NCI-H1105 treated with DMSO at 0.1 percent for 48 hours (cell line): ENCODE measurements at places on chromosomes 6 and 20.

DNA sequence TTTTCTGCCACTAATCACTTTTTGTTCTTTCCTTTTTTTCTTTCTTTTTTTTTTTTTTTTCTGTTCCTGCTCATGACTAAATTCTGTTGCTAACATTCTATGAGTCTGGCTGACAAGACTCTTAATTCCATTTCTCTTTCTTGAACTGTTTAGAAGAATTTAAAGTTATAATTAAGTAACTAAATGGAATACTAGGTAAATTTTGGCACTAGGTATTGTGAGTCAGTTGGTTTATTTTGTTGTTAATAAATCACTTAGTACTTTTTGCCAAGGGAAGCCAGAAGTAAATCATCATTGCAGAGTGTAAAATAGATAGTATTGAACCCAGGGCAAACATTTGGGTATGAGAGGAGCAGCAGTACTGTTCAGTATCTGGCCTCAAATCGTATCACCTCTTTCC is 42.0 kb upstream of the PRDM1 start:
- DNase-seq = no peak

GRCh38 chr20:22403632-22404361 is 180.6 kb downstream of the FOXA2 start:
- DNase-seq = peak; percentile 37

DNA sequence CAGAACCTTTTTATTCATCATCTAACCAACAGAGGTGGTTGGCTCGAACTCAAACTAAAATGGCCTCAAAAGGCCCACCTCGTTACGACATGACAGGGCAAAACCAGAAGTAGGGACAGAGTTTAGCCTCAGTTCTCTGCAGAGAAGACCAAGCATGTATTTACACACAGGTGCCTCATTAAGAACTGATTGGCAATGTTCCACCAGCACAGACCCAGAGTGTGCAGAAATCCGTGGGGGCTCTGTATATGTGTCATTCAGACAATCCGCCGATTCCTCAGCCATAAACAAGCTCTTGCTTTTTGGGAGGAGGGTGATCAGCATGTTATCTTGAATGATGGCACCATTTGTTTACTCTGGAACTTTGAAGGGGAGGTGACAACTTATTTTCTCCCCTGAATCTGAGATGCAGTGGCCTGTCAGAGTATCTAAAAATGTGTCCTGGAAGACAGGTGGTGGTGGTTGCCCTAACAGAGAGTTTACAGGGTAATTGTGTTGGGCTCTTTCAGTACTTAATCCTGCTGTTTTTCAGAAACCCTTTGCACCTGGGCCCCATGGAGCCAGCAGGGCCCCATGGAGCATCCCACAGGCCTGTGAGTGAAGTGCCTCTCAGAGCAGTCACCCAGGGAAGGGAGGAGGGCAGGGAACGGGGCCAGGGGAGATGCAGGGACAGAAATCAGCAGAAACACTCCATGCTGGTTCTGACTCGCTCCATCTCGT is 29.1 kb upstream of the C20orf203 start:
- peak; percentile 92 for DNase-seq

GRCh38 chr20:56574531-56575142 is 41.6 kb downstream of the FAM209B start:
- no peak for DNase-seq

DNA sequence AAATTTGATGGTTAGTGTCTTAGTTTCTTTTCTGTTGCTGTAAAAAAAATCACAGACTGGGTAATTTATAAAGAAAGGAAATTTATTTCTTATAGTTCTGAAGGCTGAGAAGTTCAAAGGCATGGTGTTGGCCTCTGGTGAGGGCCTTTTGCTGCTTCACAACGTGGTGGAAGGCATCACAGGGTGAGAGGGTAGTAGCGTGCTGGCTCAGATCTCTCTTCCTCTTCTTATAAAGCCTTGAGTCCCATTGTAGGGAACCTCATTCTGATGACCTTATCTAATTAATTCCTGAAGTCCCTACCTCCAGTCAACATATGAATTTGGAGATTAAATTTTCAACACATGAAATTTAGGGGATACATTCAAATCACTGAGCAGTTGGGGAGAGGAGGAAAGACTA is 62.0 kb downstream of the ARID1B start:
- DNase-seq = no peak

- no peak for DNase-seq
These were observed 63.4 kb downstream of the WDR27 start for GRCh38 chr6:169638388-169638787.

- DNase-seq = no peak
These were observed 3.1 kb downstream of the MMP9 start for GRCh38 chr20:46011631-46012482.

DNA sequence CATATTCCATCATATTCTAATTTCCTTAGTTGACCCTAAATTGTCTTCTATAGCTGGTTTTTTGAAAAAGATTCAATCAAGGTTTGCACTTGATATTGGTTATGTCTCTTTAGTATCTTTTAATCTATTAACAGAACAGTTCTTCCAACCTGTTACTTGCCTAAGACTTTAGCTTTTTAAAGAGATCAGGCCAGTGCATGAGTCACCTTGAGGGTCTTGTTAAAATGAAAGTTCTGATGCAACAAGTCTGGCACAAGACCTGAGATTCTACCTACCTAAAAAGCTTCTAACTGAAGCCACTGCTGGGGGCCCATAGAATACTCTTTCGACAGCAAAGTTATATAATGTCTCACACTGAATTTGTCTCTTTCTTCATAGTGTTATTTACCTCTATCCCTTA is 3.2 kb downstream of the USP45 start:
- no peak for DNase-seq

- peak; percentile 69 for DNase-seq
These were observed 314.0 kb upstream of the RSPO3 start for GRCh38 chr6:126804332-126805064.

GRCh38 chr6:128246472-128247260 is 273.7 kb downstream of the PTPRK start:
- no peak for DNase-seq

GRCh38 chr20:4832469-4832868 is 110.8 kb downstream of the PRND start:
- no peak for DNase-seq

GRCh38 chr6:78025502-78025901 is 372.7 kb downstream of the MEI4 start:
- DNase-seq = no peak

DNA sequence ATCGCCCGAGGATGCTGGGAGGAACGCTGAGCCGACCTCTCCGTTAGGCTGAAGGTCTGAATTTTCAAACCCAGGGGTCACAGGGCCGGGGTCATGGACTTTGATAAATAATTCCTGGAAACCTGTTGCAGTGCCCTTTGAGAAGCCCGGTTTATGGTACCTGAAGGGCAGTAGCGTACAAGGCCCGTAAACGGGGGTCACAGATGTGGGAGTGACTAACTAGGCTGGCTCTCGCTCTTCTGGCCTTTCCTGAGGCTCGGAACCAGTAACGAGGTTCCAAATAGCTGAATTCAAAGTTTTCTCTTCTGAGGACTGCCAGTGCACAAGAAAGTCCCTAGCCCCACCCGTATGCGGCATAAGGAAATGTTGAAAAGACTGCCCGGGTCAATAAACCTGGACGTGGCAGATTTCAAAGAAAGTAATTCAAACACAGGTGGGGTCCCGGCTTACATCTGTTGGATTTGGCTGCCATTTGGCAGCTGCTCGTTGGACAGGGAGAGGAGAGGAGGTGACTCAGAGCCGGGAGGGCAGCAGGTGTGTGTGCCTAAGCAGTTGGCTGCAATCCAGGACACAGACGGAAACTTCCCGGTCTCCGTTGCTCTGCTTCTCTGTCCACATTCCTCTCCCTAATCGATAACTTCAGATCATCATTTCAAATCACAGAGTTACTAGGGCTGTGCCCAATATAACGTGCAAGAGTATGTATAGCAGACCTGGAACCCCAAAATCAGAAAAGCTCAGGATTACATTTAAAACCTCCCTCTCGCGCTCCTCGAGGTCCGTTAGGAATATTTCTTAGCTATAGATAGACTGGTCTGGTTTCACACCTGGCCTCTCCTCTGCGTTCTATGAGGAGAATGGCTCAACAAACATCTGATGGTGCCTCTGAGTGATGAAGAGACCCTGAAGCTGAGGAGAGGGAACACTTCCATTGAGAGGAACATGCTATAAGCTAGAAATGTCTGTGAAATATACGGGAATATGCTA is 765 bp upstream of the GMDS start:
- DNase-seq = peak; percentile 93

DNA sequence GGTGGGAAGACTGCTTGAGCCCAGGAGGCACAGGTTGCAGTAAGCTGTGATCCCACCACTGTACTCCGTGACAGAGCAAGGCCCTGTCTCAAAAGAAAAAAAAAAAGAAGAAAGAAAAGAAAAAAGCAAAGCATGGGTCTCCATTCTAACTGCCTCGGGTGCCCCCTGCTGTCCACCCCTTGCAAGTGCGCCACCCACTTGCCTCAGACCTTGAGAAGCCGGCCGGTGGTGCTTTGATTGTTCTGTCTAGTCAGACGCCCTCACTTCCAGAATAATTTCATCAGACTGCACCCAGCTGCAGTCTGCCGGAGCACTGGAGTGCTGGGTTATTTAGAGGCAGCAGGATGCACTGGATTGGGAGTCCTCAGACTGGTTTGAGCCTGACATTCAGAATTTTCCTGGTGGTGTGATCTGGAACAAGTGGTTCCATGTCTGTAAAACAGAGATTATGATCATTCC is 17.6 kb upstream of the TM9SF4 start:
- DNase-seq = peak; percentile 76

DNA sequence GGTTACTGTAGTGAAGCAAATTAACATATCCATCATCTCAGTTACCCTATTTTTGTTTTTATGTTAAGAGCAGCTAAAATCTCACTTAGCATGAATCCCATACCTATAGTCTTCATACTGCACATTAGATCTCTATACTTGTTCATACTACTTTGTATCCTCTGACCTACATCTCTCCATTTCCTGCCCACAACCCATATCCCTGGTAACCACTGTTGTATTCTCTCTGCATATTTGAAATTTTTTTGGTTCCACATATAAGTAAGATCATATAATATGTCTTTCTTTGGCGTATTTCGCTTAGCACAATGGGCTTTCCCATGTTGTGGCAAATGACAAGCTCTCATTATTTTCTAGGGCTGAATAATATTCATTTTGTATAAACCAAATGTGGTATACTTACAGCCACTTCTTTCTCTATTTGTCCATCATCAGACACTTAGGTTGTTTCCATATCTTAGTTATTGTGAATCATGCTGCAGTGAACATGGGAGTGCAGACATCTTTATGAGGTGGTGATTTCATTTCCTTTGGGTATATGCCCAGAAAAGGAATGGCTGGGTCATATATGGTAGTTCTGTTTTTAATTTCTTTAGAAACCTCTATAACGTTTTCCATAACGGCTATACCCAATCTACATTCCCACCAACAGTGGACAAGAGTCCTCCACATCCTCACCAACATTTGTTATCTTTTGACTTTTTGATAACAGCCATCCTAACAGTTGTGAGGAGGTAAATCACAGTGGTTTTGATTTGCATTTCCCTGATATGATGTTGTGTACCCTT is 39.8 kb downstream of the BACH2 start:
- DNase-seq = no peak

GRCh38 chr6:146090474-146090873 is 61.6 kb downstream of the GRM1 start:
- no peak for DNase-seq

DNA sequence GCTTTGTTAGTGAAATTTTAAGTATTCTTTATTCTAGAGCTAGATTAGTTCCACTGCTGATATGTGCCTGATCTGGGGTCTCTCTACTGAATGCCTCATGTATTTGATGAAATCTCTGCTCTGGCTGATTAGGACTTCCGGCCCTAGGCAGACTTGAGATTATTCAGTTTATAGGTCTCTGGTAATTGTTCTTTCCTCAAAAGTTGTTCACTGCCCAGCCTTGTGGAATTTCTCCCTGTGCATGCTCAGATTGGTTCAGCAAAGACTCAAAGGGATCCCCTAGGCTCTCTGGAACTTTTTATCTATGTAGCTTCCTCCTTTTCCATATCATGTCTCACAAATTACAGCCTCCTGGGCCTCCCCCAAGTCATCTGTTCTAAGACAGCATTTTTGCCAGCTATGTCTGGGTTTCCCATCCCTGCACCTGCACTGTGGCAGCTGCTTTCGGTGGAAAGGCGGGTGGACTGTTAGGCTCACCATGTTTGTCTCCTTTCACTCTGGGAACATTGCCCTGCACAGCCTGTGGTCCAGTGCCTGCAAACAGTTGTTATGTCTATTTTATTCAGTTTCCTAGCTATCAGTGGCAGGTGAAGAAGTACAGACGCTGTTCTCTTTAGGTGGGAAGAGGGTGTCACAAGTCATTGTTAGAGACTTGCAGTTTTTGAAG is 73.7 kb downstream of the RPP40 start:
- DNase-seq = no peak

DNA sequence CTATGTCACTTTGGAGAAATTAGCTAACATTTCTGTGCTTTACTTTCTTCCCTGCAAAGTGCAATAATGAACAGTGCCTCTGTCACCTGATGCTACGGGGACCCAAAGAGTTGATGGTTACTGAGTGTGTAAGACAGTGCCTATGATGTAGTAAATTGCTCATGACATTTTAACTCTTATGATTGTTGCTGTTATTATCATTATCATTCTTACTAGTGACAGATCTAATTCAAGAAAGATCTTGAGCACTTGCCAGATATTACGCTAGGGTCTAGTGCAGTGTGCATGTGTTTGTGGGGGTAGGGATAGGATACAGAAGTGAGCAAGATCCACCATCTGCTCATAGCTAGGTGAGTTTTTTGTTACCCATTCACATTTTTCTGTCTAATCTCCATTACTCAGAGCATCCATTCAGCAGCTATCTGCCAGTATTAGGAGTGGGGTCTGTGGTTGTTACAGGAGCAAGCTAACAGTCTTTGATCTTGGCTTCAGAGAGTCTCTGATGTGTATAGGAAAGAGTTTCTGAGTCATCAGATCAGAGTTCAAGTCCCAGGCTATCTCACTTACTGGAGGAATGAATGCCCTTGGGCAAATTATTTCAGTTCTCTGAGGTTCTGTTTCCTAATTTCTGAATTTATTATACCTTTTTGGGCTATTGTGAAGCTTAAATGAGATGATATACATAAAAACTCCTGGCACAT is 33.1 kb upstream of the DAAM2 start:
- no peak for DNase-seq

DNA sequence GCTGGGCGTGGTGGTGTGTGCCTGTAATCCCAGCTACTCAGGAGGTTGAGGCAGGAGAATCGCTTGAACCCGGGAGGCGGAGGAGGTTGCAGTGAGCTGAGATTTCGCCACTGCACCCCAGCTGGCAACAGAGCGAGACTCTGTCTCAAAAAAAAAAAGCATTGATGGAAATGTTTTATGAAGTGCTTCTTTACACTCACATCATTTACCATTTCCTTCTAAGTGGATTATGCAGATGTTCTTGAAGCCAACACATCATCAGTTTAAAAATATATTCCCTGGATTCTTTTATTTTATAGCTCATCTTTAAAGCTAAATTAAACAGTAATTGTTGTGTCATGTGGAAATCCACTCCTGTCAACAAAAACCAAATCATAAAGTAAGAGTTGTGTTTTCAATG is 35.9 kb upstream of the HDDC2 start:
- DNase-seq = no peak

GRCh38 chr6:132456700-132457143 is 55.4 kb upstream of the MOXD1 start:
- DNase-seq = no peak

- DNase-seq = no peak
These were observed 152.0 kb downstream of the TASP1 start for GRCh38 chr20:13486694-13487093.

- no peak for DNase-seq
These were observed 2.4 kb downstream of the F13A1 start for GRCh38 chr6:6317825-6318733.

GRCh38 chr6:37861452-37861851 is 41.9 kb downstream of the ZFAND3 start:
- no peak for DNase-seq

GRCh38 chr6:35601331-35602132 is 87.2 kb downstream of the FKBP5 start:
- DNase-seq = peak; percentile 60
